ENCODE measurements at places on chromosomes 12 and 14. TPM values are rescaled to one million over a fixed set of nuclear protein-coding genes. Genes with fewer than 3 reads are reported as not detected.

ATL1 gene
- total RNA-seq: 24.3 TPM

RAD51AP1 gene
- total RNA-seq: not detected

LLPH gene
- total RNA-seq: 7.1 TPM

TBC1D30 gene
- total RNA-seq: 6.7 TPM

NOVA1 gene
- total RNA-seq: 43.1 TPM

MYH6 gene
- not detected for total RNA-seq

TOMM20L gene
- not detected for total RNA-seq

SCNN1A gene
- total RNA-seq: 1.3 TPM

MLEC gene
- 18.7 TPM for total RNA-seq

COQ6 gene
- 25.3 TPM for total RNA-seq

HHIPL1 gene
- total RNA-seq: 1.5 TPM

MYF5 gene
- not detected for total RNA-seq
